CD8-positive, alpha-beta memory T cell (primary cell): ENCODE measurements at places on chromosomes 4 and X.

DNA sequence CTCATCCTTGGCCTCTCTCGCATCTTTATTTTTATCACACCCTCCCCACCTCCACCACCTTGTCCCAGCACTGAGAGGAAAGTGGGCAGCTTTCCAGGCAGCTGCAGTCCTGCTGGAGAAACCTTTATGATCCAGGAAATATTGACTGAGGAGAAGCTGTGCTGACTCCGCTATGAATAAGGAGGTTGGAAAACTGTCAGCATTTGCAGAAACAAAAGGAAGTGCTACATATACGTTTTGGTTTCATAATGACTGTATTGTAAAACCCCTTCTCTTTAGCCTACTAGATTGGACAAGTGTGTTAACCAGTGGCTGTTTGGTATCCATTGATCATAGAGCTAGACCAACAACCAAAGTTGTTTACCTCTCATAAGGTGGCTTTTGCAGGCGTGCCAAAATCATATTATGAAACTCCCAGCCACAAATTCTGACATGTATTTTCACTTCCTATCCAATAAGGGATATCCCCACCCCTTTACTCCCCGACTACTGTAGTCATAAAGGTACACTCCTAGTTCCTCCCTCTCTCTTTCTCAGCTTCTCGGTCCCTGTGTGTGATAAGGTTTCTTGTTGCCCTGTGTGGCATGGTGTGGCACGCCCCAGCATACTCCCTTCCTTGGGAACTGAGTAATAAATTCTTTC lies 88.4 kb downstream of the GPR143 start:
- peak; percentile 17 for DNase-seq

GRCh38 chr4:10421344-10422055 lies 35.7 kb downstream of the ZNF518B start:
- peak; percentile 62 for DNase-seq

DNA sequence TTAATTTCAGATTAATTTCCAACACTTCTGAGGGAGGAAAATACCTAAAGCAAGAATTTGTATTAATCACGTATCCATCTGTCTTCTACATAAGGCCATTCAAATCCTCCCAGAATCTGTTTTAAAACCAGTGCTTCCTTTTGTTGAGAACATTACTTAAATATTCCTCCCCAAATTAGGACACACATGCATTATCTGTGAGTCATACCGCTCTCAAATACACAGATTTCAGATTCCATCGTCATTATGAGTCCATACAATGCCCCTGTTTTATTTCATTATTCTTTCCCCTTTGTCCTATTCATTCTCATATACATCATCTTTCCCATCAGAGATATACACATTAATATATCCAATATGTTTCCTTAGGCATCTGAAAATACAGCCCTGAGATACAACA lies 57.3 kb upstream of the PRSS12 start:
- no peak for DNase-seq

GRCh38 chr4:94453391-94453963 lies 1.7 kb downstream of the PDLIM5 start:
- DNase-seq, result no peak

- no peak for DNase-seq
Observed at GRCh38 chr4:41413670-41414411, 124.1 kb upstream of the LIMCH1 start.

- DNase-seq, result peak; percentile 3
Observed at GRCh38 chr4:71187404-71188155, 151.2 kb upstream of the SLC4A4 start.

DNA sequence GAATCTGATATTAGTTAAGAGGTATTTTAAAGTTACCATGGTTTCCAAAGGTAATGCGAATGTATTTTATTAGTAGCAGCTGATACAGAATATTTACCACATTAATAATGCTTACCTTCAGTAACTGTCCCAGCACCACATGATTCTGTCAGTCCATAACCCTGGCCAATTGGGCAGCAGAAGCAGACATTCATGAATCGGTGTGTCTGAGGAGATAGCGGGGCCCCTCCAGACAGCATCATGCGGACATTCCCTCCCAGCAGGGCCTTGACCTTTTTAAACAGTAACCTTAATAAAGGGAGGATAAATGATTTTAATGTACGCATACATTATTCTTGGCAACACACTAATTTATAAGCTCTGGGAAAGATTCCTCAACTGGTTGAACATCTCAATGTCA lies 43.0 kb upstream of the KCNE5 start:
- DNase-seq, result no peak

- no peak for DNase-seq
Observed at GRCh38 chrX:150889131-150889530, 9.3 kb downstream of the CD99L2 start.

DNA sequence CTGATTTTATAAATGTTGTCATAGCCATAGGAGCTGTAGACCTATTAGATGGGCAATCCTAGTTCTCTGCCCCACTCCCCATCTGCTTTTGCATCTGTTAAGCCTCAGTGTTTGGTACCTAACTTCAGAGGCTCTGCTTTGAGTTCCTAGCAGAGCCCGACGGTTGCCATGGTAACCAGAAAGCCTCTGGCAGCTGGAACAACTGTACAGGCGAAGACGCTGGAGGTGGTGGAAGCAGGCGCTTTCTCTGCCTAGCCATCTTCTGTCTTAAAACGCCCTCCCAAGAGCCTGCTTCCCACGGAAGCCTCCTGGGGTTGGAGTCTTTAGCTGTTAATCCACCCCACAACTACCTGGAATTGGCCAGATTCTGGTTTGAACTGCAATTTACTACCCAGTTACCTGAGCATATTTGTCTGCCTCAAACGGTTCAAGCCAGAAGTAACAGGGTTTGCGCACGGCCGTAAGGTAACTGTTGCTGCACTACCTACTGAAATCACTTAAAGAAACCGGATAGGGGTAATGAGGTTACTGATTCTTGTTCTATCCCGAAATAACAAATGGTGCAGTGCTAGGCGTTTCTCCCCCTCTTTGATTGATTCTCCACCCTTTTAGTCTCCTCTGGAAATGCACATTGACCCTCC lies 1.0 kb upstream of the GABRG1 start:
- DNase-seq, result no peak

- DNase-seq, result no peak
Observed at GRCh38 chr4:147017081-147017480, 71.4 kb upstream of the TTC29 start.

DNA sequence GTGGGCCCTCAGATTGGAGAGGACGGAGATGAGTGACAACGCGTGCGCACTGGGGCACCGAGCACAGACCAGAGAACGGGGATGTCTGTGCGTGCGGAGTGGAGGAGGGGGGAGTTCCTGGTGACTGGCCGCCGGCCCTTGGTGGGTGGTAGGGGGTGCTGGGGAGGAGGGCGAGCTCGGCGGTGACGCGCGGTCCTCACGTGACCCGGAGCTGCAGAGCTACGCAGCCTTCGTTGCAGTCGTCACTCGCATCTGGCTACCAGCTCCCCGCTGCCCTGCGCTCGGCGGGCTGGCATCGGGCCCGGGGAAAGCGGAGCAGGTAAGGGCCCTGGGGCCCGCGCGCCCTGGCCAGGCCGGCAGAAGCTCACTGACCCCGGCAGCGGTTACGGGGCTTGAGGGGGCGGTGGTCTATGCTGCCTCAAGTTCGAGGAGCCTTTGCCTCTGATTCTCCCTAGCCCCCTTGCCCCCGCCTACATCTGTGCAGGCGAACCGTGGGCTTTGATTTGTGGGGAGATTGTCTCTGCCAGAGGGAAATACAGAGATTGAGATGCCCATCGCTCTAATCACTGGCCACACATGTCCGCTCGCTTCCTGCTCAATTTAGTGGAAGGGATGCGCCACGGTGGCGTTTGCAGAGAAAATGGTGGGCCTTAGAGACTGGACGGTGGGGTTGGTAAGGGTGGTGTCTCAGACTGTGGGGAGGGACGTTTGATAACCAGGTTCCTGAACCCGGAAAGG lies at the start of gene ARMCX4:
ARMCX4 (plus strand) TSS at position 245 of the 738 bp plus-strand sequence. CDS start 3,134 bp downstream, outside the sequence.
- no peak for DNase-seq

- no peak for DNase-seq
Observed at GRCh38 chr4:95013236-95013635, 255.5 kb downstream of the BMPR1B start.

GRCh38 chr4:175833574-175834311 lies 21.7 kb upstream of the GPM6A start:
- no peak for DNase-seq

- DNase-seq, result peak; percentile 39
Observed at GRCh38 chr4:26130841-26131432, 189.9 kb upstream of the RBPJ start.

GRCh38 chr4:106140601-106141000 lies 175.4 kb downstream of the TBCK start:
- no peak for DNase-seq

- DNase-seq, result no peak
Observed at GRCh38 chr4:41326776-41327175, 70.0 kb downstream of the UCHL1 start.

GRCh38 chr4:127772769-127773671 lies 9.1 kb upstream of the HSPA4L start:
- DNase-seq, result no peak

DNA sequence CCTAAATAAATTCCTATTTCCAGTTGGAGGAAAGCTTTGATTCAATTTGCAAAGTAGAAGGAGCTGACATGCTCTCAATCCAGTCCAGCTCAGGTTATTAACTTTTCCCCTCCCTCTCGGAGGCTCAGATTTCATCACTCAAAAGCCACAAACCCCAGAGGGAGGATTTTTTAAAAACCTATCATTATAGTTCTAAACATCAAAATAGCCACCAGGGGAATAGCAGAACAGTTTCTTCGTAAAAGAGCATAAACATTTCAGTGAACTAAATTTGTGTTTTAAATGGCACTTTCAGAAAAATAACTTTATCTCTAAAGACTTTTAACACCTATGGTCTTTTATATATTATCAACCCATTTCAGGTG lies 8.8 kb downstream of the GPRIN3 start:
- no peak for DNase-seq

- no peak for DNase-seq
Observed at GRCh38 chr4:16085822-16086221, 2.0 kb upstream of the PROM1 start.

DNA sequence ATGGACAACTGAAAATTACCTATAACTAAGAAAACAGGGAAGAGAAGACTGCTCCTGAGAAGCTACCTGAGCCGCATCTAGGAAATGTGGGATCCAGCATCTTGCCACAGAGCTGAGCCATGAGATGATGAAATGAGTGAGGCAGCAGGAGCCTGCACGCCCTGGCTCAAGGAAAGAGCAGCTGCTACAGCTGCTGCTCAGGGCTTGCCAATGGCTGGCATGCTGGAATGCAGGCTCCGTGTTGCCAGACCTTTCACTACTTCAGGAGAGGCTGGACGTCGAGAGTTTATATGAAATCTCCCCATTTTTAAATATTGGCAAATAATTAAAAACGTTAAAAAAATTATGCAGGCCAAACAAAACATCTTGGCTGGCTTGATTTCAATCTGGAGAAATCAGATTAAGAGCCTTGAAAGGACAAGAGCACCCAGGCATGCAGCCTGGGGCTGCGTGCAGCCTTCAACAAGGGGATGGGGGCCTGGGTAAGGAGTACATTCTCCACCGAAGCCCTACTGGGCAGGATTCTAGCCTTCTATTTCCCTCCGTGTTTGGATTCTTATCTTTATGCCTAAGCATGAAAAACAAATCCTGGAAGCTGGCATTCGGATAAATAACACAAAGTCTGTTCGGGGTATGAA lies 227.6 kb downstream of the NR3C2 start:
- no peak for DNase-seq

DNA sequence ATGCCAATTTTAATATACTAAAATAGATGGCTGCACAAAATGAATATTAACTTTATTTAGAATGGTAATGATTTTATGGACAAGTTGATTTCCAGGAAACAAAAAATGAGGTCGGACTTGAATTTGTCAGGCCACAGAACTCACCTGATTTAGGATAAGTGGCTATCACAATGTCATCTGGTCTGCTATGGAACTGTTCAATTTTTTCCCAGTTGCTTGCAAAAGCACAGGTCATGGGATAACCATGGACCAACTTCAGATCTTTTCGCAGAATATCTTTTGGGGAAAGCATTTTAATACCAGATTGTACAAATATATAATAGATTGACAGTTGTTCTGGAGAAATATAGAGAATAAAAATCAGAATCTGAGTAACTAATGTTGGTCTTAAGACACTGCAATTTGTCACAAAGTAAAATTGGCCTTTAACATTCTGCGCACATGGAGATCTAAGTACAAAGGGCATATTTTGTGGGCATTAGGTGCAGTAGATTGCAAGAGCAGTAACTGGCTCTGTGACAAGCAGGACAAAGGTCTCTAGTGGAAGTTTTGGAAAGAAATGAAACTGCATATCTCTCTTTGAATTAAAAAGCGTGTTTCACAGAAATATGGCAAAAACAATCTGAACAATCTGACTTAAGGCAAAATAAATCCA lies 5.4 kb downstream of the SULT1B1 start:
- no peak for DNase-seq

GRCh38 chr4:48683784-48684666 lies 96.1 kb downstream of the FRYL start:
- DNase-seq, result no peak

DNA sequence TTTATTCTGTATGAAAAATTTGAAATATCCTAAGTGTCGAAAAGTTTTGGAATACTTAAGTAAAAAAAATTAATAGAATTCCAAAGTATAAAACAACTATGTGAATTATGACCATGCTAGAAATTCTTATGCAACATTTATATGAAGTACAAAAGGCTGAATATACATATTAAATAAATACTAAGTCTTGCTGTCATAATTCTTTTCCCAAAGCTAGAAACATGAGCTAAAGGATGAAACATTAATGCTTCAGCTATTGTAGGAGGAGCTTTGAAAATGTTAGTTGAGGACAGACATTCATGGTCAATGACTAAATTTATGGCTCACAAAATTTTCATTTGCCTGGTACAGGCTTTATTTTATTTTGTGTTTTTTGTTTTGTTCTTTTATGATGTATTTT lies 207.3 kb downstream of the GABRB1 start:
- no peak for DNase-seq

- peak; percentile 46 for DNase-seq
Observed at GRCh38 chrX:63754136-63754859, 30.7 kb downstream of the ARHGEF9 start.

DNA sequence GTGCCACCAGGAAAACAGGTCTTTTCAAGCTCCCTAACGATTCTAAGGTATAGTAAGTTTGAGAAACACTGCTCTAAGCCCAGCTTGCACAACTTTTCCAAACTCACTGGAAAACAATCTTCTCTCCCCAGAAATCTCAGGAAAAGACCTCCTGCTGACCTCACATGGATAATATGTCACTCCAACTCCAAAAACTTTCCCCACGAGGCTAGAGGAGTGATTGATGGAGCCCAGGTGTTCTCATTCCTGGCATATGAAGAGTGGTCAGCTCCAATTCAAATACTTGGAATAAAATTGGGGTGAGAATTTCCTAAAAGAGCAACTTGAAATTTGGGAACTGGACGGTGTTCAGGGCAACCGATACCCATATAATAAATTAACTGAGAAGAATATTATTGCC lies 299.9 kb downstream of the PPP4R3C start:
- DNase-seq, result no peak

- DNase-seq, result no peak
Observed at GRCh38 chr4:99157478-99157935, 13.4 kb upstream of the ADH4 start.
